CD4-positive, CD25-positive, alpha-beta regulatory T cell (primary cell): ENCODE measurements at places on chromosomes 5 and 9.

DNA sequence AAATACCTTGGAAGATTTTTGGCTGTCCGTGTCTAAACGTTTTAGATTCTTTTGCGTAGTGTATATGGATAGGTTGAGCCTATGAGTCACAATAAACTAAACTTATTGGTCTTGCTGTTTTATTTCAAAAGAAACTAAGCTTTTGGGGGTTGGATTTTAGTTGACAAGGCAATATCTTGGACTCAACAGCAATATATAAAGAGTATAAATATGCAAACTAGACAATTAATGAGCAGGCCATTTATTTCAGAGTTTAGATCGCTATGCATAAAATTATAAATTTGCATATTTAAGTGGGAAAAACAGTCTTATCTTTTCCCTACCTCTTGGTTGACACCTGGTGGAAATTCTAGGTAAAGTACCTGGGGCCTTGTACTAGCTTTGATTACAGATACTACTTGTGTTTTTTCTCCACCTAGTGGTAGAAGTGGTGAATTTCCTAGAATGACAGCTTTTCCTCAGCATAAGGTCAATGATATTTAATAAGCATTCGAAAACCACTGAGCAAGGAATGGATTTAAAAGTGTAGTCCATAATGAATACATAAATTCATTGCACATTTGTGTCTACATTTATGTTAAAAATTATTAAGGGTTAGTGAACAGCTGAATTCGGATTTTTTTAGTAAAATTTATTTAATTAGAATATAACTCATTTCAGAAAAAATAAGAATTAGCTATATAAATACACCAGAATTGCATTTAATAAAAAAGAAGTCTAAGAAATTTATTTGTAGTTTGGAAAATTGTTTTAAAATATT, 1.7 kb upstream of the ARRDC3 start:
- H3K27ac ChIP-seq, result peak overlapping the region; percentile 100
- H3K27me3 ChIP-seq, result no peaks in the 10 kb centered on the region
- peak overlapping the region; percentile 99 for H3K4me3 ChIP-seq

GRCh38 chr5:174448662-174449061, 275.7 kb upstream of the MSX2 start:
- H3K4me3 ChIP-seq, result no peak overlapping the region
- H3K27ac ChIP-seq, result no peak overlapping the region
- no peaks in the 10 kb centered on the region for H3K36me3 ChIP-seq
- no peaks in the 10 kb centered on the region for H3K4me1 ChIP-seq
- no peaks in the 10 kb centered on the region for H3K27me3 ChIP-seq

DNA sequence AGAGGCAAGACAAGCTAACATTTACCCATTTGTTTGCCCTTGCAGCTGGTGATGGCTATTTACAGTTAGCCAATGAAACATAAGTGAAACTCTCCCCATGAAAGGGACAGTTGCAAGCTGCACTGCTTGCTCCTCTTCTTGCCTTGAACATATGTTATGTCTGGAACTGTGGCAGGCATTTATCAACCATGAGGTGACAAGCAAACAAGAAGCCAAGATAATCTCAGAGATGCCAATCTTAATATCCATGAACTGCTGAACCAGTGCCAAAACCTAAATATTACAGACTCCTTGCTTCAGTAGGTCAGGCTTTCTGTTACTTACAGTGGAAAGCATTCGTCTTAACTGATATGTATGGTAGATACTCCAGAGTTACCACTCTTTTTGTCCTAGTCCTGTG, 133.4 kb downstream of the ACTBL2 start:
- H3K4me1 ChIP-seq, result no peaks in the 10 kb centered on the region
- no peak overlapping the region for H3K27ac ChIP-seq
- no peaks in the 10 kb centered on the region for H3K36me3 ChIP-seq
- DNase-seq, result no peak
- H3K4me3 ChIP-seq, result no peak overlapping the region
- H3K27me3 ChIP-seq, result peaks cover 6% of the 10 kb centered on the region

DNA sequence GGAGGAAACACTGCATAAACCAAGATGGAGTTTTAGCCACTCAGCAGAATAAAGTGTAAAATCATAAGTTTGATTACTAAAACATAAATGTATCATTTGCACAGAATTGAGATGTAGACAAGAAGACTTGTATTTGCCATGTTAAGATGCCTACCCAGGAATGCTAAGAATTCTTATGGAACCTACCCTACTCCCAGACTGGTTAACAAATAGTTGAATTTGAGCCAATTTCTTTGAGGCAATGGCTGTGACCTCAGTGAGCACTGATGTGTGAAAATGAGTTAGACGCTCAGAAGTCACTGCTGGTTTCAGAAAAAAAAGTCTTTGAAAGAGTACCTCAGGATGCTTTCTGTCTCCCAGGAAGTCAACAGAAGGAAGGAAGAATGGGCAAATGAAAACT, 95.6 kb downstream of the ESM1 start:
- peaks cover 38% of the 10 kb centered on the region for H3K27me3 ChIP-seq
- no peak overlapping the region for H3K27ac ChIP-seq
- DNase-seq, result no peak
- H3K4me1 ChIP-seq, result no peaks in the 10 kb centered on the region
- H3K36me3 ChIP-seq, result no peaks in the 10 kb centered on the region
- H3K4me3 ChIP-seq, result no peak overlapping the region

- no peaks in the 10 kb centered on the region for H3K4me1 ChIP-seq
- H3K36me3 ChIP-seq, result no peaks in the 10 kb centered on the region
- peak; percentile 31 for DNase-seq
- H3K4me3 ChIP-seq, result no peak overlapping the region
Observed at GRCh38 chr5:99104538-99105132, 175.8 kb upstream of the CHD1 start.

GRCh38 chr9:114094971-114095370, 4.1 kb downstream of the KIF12 start:
- H3K4me3 ChIP-seq, result no peak overlapping the region
- no peaks in the 10 kb centered on the region for H3K4me1 ChIP-seq
- H3K27me3 ChIP-seq, result no peaks in the 10 kb centered on the region
- no peak for DNase-seq

DNA sequence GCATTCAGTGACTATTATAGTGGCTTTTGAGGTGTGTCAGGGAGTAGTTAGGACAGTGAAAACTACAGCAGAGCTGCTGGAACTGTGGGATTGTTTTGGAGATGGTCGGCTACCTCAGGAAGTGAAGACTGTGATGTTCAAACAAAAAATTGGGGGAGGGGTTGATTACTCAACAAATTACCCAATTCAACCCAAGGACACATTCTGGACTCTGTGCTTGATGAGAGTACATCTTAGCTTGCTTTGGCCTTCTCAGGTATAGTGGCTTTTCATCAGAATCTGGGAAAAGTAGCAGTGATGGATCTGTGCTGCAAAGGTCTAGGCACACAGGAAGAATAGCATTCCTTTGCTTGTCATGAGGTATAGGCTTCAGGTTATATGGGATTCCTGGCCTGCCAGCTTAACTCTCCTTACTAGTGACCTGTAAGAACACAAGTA, 47.0 kb downstream of the SLC44A1 start:
- no peak overlapping the region for H3K27ac ChIP-seq
- no peaks in the 10 kb centered on the region for H3K4me1 ChIP-seq
- H3K4me3 ChIP-seq, result no peak overlapping the region
- no peaks in the 10 kb centered on the region for H3K27me3 ChIP-seq

- H3K4me1 ChIP-seq, result no peaks in the 10 kb centered on the region
- no peaks in the 10 kb centered on the region for H3K27me3 ChIP-seq
- no peak overlapping the region for H3K4me3 ChIP-seq
- no peak overlapping the region for H3K27ac ChIP-seq
Observed at GRCh38 chr5:59218424-59219045, 635.7 kb downstream of the RAB3C start.

- no peak overlapping the region for H3K27ac ChIP-seq
- DNase-seq, result no peak
- no peaks in the 10 kb centered on the region for H3K27me3 ChIP-seq
- no peaks in the 10 kb centered on the region for H3K4me1 ChIP-seq
- H3K4me3 ChIP-seq, result no peak overlapping the region
Observed at GRCh38 chr5:174559141-174559540, 165.2 kb upstream of the MSX2 start.

- peaks cover 12% of the 10 kb centered on the region for H3K27me3 ChIP-seq
- H3K4me1 ChIP-seq, result peaks cover 5% of the 10 kb centered on the region
- DNase-seq, result no peak
Observed at GRCh38 chr9:33524306-33524947, 376 bp downstream of the ANKRD18B start.

- peaks cover 16% of the 10 kb centered on the region for H3K36me3 ChIP-seq
- H3K4me3 ChIP-seq, result no peak overlapping the region
- H3K27me3 ChIP-seq, result no peaks in the 10 kb centered on the region
- H3K27ac ChIP-seq, result no peak overlapping the region
Observed at GRCh38 chr9:133059623-133060022, 2.2 kb upstream of the CEL start.
